Mesothelial cell of epicardium (in vitro differentiated cells): ENCODE measurements at places on chromosomes 4 and X. TPM values are rescaled to one million over a fixed set of nuclear protein-coding genes. Genes with fewer than 3 reads are reported as not detected.

MBNL3 gene
- 28.1 to 32.5 TPM (median 29.8 TPM) in 3 replicates for total RNA-seq

GRCh38 chr4:102247041-102247440 lies 98.2 kb downstream of the SLC39A8 start:
- H3K27ac ChIP-seq, result no peak overlapping the region
- H3K27me3 ChIP-seq, result no peaks in the 10 kb centered on the region
- peaks cover 8% of the 10 kb centered on the region for H3K4me1 ChIP-seq
- H3K36me3 ChIP-seq, result no peaks in the 10 kb centered on the region
- DNase-seq, result no peak

CNGA1 gene
- 3.9 to 4.7 TPM (median 4.6 TPM) in 3 replicates for total RNA-seq

NPY5R gene
- total RNA-seq, result not detected in 3 replicates

- H3K4me3 ChIP-seq, result no peak overlapping the region
- H3K27me3 ChIP-seq, result no peaks in the 10 kb centered on the region
- DNase-seq, result peak; percentile 25
- H3K27ac ChIP-seq, result peak overlapping the region; percentile 75
- H3K4me1 ChIP-seq, result peaks cover 9% of the 10 kb centered on the region
- no peaks in the 10 kb centered on the region for H3K36me3 ChIP-seq
These were observed 61.3 kb downstream of the HS3ST1 start for GRCh38 chr4:11367371-11367770.

TCEAL5 gene
- total RNA-seq, result not detected in 3 replicates

DNA sequence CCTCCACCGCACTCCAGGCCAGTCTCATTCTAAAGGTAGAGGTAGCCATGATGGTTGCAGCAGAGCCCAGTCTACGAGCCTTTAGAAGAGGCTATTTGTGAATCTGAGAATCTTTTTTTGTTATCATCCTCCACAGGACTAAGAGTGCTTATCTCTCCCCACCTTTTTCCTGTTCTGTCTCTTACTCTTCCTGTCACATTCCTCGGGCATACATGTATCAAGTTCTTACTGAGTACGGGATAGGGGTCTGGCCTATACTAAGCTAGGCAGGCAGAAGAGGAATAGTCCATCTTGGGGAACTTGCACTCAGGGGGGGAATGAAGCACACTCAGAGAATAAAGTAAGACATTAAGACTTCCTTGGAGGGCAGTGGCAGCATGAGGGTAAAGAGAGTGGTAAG lies 25.7 kb downstream of the LAS1L start:
- no peaks in the 10 kb centered on the region for H3K27me3 ChIP-seq
- no peak overlapping the region for H3K4me3 ChIP-seq
- no peak for DNase-seq
- H3K36me3 ChIP-seq, result peaks cover 11% of the 10 kb centered on the region
- no peaks in the 10 kb centered on the region for H3K4me1 ChIP-seq

MAB21L2 gene
- total RNA-seq, result 14.2 to 16.0 TPM (median 14.4 TPM) in 3 replicates

OPRPN gene
- total RNA-seq, result not detected in 3 replicates

SPANXD gene
- total RNA-seq, result 0.36 to 0.82 TPM (median 0.58 TPM) in 3 replicates

RHOXF1 gene
- total RNA-seq, result 0.47 to 0.89 TPM (median 0.52 TPM) in 3 replicates

- H3K4me1 ChIP-seq, result peaks cover 36% of the 10 kb centered on the region
- no peak for DNase-seq
- no peaks in the 10 kb centered on the region for H3K27me3 ChIP-seq
- peaks cover 9% of the 10 kb centered on the region for H3K36me3 ChIP-seq
- H3K27ac ChIP-seq, result peak overlapping the region; percentile 48
- no peak overlapping the region for H3K4me3 ChIP-seq
These were observed 24.7 kb downstream of the APBB2 start for GRCh38 chr4:41189666-41190065.

DNA sequence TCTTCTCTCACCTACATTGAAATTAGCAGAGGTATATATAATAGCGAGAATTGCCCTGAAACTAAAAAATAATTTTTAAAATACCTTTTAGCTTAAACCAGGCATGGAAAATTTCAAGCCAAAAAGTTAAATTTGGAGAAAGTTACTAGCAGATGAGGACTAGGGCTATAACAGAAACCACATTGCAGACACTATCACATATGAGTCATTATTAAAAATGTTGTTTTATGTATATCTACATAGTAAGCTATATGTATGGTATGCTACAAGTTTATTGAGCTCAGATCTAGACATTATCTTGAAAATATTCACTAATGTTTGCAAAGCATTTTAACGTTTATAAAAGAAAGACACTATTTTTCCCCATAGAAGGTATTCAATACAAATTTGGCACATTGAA lies 147.8 kb downstream of the PAPSS1 start:
- H3K4me1 ChIP-seq, result peaks cover 6% of the 10 kb centered on the region
- no peaks in the 10 kb centered on the region for H3K27me3 ChIP-seq
- peaks cover 4% of the 10 kb centered on the region for H3K36me3 ChIP-seq
- DNase-seq, result no peak

DNA sequence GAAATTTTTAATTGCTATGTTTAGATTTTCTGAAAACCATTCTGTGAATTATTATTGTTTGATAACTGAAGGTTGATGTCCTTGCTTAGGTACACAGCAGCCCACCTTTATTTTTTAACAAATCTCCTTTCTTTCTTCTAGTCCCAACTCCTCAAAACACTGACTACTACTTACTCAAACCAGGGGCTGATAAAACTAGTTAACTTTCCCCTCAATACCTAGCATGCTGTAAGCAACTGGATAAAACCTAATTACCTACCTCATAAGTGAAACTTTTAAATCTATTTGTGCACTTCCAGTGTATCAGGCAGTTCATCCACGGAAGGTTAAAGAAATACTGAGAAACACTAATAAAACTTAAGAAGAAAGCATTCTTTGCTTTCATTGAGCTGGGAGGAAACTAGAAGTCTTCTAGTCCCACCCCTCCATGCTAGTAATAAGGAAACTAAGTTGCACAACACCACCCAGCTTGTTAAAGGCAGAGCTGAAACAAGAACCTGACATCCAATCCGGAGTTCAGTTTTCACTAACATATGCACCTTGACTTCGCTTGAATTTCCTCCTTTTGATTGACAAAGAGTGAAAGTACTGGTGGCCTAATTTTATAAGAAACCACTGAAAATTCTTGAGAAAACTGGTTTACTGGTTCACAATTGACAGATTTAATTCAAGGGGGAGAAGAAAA lies 180.2 kb upstream of the TET2 start:
- H3K27me3 ChIP-seq, result no peaks in the 10 kb centered on the region
- H3K4me3 ChIP-seq, result peak overlapping the region; percentile 3
- H3K27ac ChIP-seq, result peak overlapping the region; percentile 92
- peaks cover 2% of the 10 kb centered on the region for H3K36me3 ChIP-seq
- peaks cover 31% of the 10 kb centered on the region for H3K4me1 ChIP-seq
- DNase-seq, result no peak

GRCh38 chr4:122083989-122084388 lies 68.1 kb upstream of the BLTP1 start:
- H3K27ac ChIP-seq, result no peak overlapping the region
- peaks cover 7% of the 10 kb centered on the region for H3K4me1 ChIP-seq
- no peak overlapping the region for H3K4me3 ChIP-seq
- no peaks in the 10 kb centered on the region for H3K36me3 ChIP-seq

DNA sequence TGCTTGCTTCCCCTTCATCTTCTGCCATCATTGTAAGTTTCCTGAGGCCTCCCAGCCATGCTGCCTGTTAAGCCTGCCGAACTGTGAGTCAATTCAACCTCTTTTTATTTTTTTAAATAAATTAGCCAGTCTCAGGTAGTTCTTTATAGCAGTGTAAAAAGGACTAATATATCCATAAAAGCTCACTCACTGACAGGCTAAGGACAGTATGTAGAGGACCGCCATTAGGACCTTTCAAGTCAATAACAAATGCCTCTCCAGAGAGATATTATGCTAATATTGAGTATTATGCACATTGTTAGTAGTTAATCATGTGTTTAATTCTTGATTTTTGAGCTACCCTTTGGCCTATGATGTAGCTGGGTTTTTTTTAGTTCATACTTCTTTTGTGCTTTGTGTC lies 62.6 kb upstream of the GYPA start:
- no peak overlapping the region for H3K4me3 ChIP-seq
- no peak overlapping the region for H3K27ac ChIP-seq
- H3K36me3 ChIP-seq, result peaks cover 2% of the 10 kb centered on the region
- no peak for DNase-seq

DNA sequence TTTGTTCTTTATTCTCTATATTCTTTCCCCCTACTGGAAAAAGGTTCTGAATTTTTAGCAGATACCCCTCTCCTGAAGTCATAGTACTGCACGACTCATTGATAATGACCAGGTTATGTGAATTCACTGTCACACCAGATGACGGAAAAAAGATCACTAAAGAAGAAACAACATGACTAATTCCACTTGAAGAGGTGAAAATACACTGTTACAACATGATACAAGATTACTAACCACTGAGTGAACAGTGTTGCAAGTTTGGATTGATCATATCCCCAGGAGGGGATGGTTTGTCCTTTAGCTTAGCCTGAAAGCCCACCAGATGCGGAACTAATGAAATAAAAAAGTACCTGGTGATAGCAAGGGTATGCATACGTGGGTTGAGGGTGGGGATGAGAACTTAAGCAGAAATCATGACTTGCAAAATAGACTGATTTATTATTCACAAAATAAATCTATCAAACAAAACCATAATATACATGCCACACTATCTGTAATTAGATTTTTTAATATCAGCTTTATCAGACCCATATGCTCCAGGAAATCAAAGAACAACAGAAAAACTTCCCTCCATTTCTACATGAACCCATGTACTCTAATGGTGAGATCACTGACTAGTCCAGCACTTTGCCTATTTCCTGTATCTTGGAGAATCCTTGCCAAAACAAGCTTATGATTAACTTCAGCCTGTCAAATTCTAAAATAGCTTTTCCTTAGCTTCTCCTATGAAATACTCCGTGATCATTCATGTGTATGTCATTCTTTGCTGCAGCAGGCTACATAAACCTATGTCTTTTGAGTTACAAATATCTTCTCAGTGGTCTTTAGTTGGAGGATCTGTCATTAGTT lies 257.4 kb upstream of the AGA start:
- H3K36me3 ChIP-seq, result no peaks in the 10 kb centered on the region
- H3K4me1 ChIP-seq, result no peaks in the 10 kb centered on the region
- no peak overlapping the region for H3K27ac ChIP-seq

- no peak for DNase-seq
- no peaks in the 10 kb centered on the region for H3K27me3 ChIP-seq
- H3K36me3 ChIP-seq, result peaks cover 3% of the 10 kb centered on the region
These were observed 225.1 kb downstream of the CBR4 start for GRCh38 chr4:168784786-168785461.

DKK2 gene
- 23.5 to 26.3 TPM (median 25.3 TPM) in 3 replicates for total RNA-seq

NKAP gene
- total RNA-seq, result 9.0 to 10.0 TPM (median 9.3 TPM) in 3 replicates

DNA sequence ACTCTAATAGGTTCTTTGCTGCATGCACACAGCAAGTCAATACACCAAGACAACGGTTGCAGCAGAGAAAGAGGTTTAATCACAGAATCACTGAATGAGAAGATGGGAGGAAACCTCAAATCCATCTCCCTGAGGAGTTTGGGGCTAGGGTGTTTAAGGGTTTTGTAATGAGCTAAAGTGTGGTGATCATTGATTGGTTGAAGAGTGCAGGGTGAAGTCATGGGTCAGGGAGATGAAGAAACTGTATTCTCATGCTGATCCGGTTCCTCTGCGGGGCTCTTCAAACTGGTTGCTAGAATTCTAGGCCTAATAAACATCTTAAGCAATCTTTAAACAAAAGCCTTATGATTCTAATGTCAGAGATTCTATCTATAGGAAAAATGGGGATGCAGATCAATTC lies 432.5 kb upstream of the FAM47C start:
- no peaks in the 10 kb centered on the region for H3K36me3 ChIP-seq
- H3K4me3 ChIP-seq, result no peak overlapping the region
- H3K27ac ChIP-seq, result no peak overlapping the region
- no peaks in the 10 kb centered on the region for H3K27me3 ChIP-seq
- no peak for DNase-seq

GRCh38 chr4:85756938-85757337 lies 282.0 kb downstream of the ARHGAP24 start:
- H3K36me3 ChIP-seq, result no peaks in the 10 kb centered on the region
- no peak for DNase-seq
- no peak overlapping the region for H3K4me3 ChIP-seq
- H3K27me3 ChIP-seq, result no peaks in the 10 kb centered on the region
- peaks cover 8% of the 10 kb centered on the region for H3K4me1 ChIP-seq

GRCh38 chr4:21710179-21710835 lies 238.3 kb downstream of the KCNIP4 start:
- no peaks in the 10 kb centered on the region for H3K27me3 ChIP-seq
- no peak for DNase-seq
- H3K36me3 ChIP-seq, result no peaks in the 10 kb centered on the region

KCTD8 gene
- 5.6 to 7.1 TPM (median 6.6 TPM) in 3 replicates for total RNA-seq

GRCh38 chr4:21888195-21888976 lies 60.2 kb downstream of the KCNIP4 start:
- peaks cover 3% of the 10 kb centered on the region for H3K27me3 ChIP-seq
- H3K4me1 ChIP-seq, result no peaks in the 10 kb centered on the region
- H3K4me3 ChIP-seq, result no peak overlapping the region
- no peak overlapping the region for H3K27ac ChIP-seq

CT55 gene
- total RNA-seq, result 0.24 to 0.34 TPM (median 0.25 TPM) in 3 replicates

GRCh38 chrX:107940095-107940494 lies 42.1 kb downstream of the TEX13B start:
- DNase-seq, result no peak
- no peaks in the 10 kb centered on the region for H3K36me3 ChIP-seq
- H3K4me3 ChIP-seq, result no peak overlapping the region
- peaks cover 4% of the 10 kb centered on the region for H3K4me1 ChIP-seq
- peaks cover 22% of the 10 kb centered on the region for H3K27me3 ChIP-seq

GRCh38 chrX:95441836-95442235 lies 1242.8 kb upstream of the DIAPH2 start:
- H3K4me3 ChIP-seq, result no peak overlapping the region
- no peak overlapping the region for H3K27ac ChIP-seq
- DNase-seq, result no peak
- H3K36me3 ChIP-seq, result no peaks in the 10 kb centered on the region
- no peaks in the 10 kb centered on the region for H3K4me1 ChIP-seq

DNA sequence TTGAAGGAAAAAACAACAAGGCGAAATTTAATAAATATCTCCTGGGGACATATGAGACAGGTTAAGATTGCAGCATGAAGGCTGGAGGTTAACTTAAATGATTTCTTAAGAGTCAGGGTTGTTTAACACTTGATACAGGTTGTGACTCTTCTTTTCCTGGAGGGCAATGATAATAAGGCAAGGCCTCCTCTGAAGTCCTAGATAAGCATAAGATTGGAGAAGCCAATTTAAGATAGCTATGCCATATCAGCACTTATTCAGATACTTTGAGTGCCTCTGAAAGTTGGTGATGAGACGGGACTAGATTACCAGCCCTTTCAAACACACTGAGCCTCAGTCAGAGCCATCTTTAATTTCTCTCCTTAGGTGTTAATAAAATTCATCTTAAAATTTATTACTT lies 350.8 kb downstream of the FBXO8 start:
- H3K4me1 ChIP-seq, result peaks cover 40% of the 10 kb centered on the region
- no peak for DNase-seq
- no peaks in the 10 kb centered on the region for H3K27me3 ChIP-seq
- H3K36me3 ChIP-seq, result no peaks in the 10 kb centered on the region
- H3K4me3 ChIP-seq, result no peak overlapping the region
